ENCODE measurements at places on chromosomes 12 and 14.
A peak's percentile ranks its signal among the peaks of the same experiment; 100 is the strongest.

- DNase-seq = peak; percentile 66
Observed at GRCh38 chr12:642633-643474, 20.4 kb downstream of the NINJ2 start.

DNA sequence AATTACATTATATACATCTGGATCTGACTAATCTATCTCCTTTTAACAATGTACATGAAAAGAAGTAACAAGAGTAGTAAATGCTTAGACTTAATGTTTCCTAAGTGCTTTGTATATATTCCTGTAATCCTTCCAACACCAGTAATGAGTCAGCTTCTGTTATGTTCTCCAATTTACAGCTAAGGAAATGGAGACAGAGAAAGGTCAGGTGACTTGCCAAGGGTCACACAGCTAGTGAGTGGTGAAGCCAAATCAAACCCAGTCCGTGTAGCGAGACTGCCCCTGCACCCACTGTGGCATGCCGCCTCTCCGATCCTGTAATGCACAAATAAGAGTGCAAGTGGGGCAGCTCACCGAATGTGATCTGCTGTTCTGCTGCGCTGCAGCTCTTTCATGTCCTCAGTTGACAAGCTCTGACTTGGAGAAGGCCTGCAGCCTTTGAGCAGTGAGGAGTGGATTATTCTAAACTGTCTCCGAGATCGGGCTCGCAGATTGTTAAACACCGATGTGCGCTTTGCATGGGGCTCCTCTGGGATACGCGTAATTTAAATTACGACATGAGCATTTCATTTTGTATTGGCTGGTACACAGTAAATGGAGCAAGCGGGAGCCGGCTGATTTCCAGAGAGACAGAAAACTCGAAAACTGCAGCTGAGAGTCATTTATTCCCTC, 65.1 kb upstream of the KTN1 start:
- DNase-seq = no peak

DNA sequence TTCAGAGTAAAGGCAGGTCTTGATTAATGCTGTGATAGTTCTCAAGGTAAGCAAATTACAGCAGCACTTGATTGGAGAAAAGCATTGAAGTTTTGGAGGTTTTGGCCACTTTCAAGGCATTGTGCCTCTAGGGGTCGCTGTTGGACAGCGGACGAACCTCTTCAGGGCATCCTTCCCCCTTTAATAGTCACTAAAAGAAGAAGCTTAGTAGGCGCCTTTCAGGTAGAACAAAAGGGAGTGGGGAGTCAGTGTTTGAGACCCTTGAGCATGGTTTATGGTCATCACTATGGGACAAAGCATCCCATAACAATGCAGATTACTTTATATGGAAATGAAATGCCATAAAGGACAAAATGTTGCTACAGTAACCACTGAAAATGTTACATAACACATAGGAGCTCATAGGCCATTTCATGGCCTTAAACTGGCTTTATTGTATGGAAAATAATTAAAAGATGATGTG, 199.5 kb upstream of the DCN start:
- DNase-seq = peak; percentile 23

- DNase-seq = peak; percentile 30
Observed at GRCh38 chr12:50024805-50025186, 498 bp downstream of the RACGAP1 start.

- DNase-seq = no peak
Observed at GRCh38 chr12:88253371-88253978, 111.4 kb downstream of the TMTC3 start.
